ENCODE measurements at places on chromosomes 6 and 20. TPM values are rescaled to one million over a fixed set of nuclear protein-coding genes. Genes with fewer than 3 reads are reported as not detected.
A peak's percentile ranks its signal among the peaks of the same experiment; 100 is the strongest.

DNA sequence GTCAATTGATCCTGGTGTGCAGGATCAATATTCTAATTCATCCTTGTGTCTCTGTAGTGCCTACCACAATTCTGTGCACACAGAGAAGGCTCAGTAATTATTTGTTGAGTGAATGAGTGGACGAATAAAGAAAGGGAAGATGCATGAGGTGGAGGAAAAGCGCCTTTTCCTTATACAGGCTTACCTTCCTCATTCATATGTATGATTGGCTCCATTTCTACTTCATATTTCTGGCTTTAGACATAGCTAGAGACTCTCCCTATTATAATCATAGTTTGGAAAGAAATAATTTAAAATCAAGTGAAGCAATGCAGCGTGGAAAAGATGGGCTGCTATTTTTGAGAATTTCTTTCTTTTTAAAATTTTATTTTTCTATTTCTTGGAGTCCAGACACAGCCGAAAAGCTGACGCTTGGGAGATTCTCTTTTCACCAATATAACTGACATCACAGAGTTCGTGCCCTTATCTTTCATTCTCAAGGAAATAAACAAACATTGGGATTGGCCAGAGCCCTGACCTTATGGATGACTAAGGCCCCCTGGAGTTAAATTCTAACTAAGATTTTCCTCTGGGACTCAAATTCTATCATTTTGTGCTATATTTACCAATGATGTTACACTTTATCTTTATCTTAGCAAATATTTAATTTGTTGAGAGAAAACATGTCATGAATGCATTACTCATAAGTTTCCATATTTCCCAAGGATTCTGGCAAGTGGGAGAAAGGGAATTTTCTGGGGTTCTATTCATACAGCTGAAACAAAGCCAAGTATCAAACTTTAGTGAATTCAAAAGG lies 48.1 kb downstream of the PRL start:
- no peak for DNase-seq

- no peak for DNase-seq
Measured at GRCh38 chr6:139308286-139308916, 16.6 kb upstream of the TXLNB start.

GRCh38 chr20:47917549-47918070 lies 132.3 kb upstream of the SULF2 start:
- DNase-seq: no peak

GRCh38 chr20:49345524-49345923 lies 67.7 kb upstream of the ZNFX1 start:
- DNase-seq: peak; percentile 20

- no peak for DNase-seq
Measured at GRCh38 chr20:38880952-38881735, 45.1 kb upstream of the FAM83D start.

GRCh38 chr6:170429450-170429849 lies 122.9 kb downstream of the FAM120B start:
- DNase-seq: peak; percentile 57

CHMP4B gene
- polyA plus RNA-seq: 93.7 TPM

C6orf141 gene
- 2.0 TPM for polyA plus RNA-seq
